SJSA1 (cell line): ENCODE measurements at places on chromosomes 3 and 15. TPM values are rescaled to one million over a fixed set of nuclear protein-coding genes. Genes with fewer than 3 reads are reported as not detected.

GRCh38 chr15:91689377-91689776 is 164.1 kb upstream of the SLCO3A1 start:
- no peaks in the 10 kb centered on the region for H3K36me3 ChIP-seq
- H3K4me3 ChIP-seq: no peak overlapping the region

- H3K27me3 ChIP-seq: no peaks in the 10 kb centered on the region
- H3K4me1 ChIP-seq: no peaks in the 10 kb centered on the region
- H3K27ac ChIP-seq: no peak overlapping the region
- H3K4me3 ChIP-seq: no peak overlapping the region
Observed at GRCh38 chr15:68638953-68639515, 60.2 kb downstream of the CORO2B start.

DNA sequence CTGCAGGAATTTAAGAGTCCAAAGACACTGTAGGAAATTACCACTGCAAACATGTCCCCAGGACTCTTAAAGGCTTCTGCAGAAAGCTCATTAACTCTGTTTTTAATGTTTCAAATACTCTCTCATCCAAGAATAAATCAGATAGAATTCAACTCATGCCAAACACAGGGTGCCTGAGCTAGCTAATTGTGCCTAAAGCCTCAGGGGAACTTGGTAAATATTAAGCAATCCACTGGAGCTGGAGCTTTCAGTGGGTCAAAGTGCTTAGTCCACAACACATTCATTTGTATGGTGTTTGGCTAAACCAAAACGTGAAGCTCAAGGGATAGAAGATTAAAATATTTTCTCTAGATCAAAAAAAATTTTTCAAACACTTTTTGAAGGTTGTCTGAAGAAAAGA is 131.4 kb downstream of the THRB start:
- peaks cover 26% of the 10 kb centered on the region for H3K4me1 ChIP-seq
- no peaks in the 10 kb centered on the region for H3K36me3 ChIP-seq
- H3K27me3 ChIP-seq: no peaks in the 10 kb centered on the region
- H3K27ac ChIP-seq: no peak overlapping the region
- DNase-seq: no peak

DNA sequence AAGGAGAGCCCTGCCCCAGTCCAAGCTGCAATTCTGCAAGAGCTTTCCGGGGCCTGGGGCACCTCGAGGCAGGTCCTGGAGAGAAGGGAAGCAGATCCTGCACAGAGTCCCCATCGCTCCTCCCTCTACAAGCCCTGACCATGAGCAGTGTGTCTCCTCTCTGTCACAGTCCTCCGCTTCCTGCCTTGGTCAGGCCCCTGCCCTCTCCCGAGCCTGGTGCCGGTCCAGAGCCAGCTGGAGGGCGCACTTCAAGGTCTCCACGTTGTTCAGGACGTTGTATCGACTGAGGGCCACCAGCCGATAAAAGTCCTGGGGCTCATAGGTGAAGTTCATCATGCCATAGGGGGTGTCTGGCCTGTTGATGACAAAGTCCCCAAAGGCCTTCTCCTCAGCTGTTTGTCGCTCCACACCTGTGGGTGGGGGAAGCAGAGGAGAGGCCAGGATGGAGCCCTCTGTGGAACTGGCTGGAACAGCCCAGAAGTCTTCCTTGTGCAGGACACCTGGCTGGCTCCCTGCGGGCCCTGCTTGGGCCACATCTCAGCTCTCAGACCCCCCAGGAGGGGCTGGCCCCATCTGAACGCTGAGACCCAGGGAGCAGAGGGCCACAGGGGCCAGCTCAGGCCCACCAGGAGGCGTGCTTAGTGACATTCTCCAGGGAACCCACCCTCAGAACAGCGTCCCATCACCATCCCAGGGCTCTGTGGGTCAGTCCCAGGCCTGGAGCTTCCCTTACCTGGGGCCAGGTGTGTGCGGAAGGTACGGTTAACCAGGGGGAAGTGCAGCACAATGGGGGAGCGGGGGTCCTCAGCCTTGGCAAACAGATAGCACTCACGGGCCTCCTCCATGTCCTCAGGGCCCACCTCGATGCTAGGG is 14.4 kb downstream of the PLA2G4F start:
- 0 out of 2 replicates have a peak, but pooled peaks cover 3% of the 10 kb centered on the region for H3K27me3 ChIP-seq
- DNase-seq: no peak

Gene ADAMTS9
- total RNA-seq: 4.0 and 5.6 TPM in 2 replicates
